ENCODE measurements at places on chromosomes 2 and 18.

GRCh38 chr2:55992455-55992854 is 68.9 kb upstream of the EFEMP1 start:
- DNase-seq = no peak

DNA sequence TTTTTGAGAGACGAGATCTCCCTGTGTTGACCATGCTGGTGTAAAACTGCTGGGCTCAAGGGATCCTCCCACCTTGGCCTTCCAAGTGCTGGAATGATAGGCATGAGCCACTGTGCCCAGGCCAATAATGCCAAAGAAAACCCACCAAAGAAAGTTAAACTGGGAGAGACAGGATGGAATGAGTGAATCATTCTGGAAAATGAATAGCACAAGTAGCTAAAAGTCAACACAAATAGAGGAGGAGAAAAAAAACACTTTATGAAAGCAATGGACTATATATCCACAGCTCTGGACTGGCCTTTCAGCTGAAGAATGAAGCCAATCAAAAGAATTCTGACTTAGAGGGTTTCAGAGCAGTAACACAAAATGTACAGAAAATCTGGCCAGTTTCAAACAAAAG is 23.9 kb downstream of the IAH1 start:
- DNase-seq = no peak

DNA sequence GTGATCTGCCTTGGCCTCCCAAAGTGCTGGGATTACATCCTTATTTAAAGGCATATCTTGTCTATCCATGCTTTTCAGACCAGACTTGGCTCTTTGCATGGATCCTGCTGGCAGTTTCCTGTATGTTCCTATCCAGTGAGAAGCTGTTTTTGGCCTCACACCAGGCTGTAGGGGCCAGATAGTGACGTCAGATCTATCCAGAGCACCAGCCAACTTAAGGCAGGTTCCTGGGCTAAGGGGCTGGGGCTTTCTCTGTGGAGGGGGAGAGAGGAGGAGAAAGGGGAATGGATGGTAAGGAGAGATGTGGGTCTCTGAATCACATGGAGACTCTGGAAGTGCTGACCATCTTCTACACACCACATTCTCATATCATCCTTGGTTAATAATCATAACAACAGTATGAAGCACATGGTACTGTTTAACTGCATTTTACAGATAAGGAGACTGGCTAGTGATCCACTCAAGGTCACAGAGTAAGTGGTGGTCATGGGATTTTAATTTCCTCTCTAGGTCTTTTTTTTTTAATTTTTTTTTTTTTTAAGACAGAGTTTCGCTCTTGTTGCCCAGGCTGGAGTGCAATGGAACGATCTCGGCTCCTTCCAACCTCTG is 2.0 kb upstream of the FAM117B start:
- no peak for DNase-seq

- DNase-seq = no peak
Measured at GRCh38 chr2:150873396-150873772, 385.9 kb upstream of the RND3 start.

GRCh38 chr2:46411245-46411641 is 68.1 kb upstream of the TMEM247 start:
- no peak for DNase-seq

DNA sequence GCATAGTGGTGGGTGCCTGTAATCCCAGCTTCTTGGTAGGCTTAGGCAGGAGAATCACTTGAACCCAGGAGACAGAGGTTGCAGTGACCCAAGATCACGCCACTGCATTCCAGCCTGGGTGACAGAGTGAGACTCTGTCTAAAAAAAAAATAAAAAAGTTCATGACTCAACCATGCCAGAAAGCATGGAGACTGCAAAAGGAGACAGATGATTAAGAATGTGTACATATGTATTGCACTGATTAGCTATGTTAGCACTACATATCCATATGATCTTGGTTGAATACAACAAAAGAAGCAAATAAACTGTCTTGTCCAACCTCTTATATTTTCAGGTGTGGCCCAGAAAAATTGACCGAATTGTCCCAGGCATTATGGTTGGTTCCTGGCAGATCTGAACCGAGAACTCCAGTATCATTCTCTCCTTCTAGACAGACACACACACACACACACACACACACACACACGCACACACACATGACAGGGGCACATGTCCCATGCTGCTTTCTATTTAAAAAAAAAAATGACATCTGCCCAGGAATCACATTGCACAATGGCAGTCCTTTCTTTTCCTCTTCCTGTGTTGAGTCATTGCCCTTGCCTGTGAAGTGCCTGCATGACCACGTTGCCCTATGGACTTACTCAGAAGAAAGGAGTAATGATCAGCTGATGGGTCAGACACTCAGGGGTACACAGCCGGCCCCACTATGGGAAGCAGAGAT is 65.6 kb downstream of the MYCN start:
- DNase-seq = no peak

DNA sequence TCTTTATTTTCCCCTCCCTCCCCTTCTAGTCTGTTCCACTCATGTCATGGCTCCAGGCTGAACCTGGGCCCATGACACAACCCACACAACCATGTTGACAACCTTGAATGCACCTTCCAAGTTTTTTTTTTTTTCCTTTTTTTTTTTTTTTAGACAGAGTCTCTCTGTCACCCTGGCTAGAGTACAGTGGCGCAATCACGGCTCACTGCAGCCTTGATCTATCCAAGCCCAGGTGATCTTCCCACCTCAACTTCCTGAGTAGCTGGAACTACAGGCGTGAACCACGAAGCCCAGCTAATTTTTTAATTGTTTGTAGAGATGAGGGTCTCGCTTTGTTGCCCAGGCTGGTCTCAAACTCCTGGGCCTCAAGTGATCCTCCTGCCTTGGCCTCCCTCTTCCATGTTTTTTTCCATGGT is 21.9 kb upstream of the ROCK2 start:
- DNase-seq = no peak

DNA sequence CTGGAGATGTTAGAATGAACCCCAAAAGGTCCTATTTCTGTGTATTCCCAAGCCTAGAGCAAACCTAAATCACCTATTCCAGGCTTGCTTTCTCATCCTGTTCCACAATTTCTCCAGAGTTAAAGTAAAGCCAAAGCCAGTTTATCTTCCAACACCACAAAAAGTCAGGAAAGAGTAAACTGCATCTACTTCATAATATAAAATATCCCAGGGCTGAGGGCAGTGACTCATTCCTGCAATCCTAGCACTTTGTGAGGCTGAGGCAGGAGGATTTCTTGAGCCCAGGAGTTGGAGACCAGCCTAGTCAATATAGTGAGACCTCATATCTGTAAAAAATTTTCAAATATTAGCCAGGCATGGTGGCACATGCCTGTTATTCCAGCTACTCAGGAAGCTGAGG is 241.4 kb downstream of the CDH20 start:
- DNase-seq = no peak

DNA sequence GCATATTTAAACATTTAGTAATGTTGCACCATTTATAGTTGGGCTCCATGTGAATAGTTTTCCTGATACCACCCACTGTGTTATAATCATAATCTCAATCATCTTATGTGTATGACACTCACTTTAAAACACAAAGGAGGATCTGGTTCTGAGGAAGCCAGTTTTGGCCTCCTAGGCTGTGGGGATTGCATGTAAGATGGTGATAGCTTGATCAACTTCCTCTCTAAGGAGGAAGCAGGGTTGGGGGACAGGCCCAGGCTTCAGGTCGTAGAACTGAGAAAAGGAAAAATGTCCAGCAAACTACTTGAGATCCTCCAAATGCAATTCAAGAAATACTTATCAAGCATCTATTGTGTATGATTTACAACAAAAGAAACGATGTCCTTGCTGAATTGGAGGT is 4.9 kb upstream of the PPM1B start:
- DNase-seq = no peak

DNA sequence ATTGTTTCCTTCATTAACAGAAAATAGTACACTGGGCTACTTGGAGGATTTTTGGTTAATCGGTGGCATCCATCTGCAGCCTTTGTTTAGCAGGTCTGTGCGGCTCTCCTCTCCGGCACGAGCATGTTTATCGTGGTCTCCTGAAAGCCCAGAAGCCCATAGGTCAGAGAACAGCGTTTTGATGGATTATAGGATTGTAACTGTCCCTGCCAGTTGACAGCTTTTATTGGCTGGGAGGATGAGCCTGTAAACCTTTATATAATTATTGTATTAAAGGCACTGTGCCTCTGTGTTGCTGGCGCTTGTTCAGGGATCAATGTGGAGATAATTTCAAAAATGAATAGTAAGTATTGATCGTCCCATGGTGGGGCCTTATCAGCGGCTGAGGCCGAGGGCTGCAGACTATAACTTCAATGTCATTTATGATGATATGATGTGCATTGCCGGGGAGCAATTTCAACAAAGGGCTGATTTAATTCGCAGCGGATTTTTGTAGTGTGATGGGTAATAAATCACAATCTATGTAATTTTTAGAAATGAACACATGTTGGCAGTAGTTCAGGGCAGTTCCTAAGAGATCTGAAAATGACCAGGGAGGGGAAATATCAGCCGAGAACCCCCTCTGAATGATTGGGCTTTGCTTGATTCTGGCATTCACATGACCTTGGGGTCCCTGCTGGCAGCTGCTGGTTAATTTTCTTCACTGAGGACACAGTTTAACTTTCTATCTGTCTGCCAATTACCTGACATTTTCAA is 736.1 kb downstream of the GALR1 start:
- no peak for DNase-seq

GRCh38 chr18:3508576-3509549 is 58.9 kb downstream of the TGIF1 start:
- no peak for DNase-seq

GRCh38 chr2:19802086-19802841 is 99.5 kb downstream of the TTC32 start:
- DNase-seq = no peak

GRCh38 chr2:71452565-71452964 is 796 bp upstream of the DYSF start:
- DNase-seq = no peak

- no peak for DNase-seq
Measured at GRCh38 chr2:885230-886071, 65.2 kb upstream of the SNTG2 start.

DNA sequence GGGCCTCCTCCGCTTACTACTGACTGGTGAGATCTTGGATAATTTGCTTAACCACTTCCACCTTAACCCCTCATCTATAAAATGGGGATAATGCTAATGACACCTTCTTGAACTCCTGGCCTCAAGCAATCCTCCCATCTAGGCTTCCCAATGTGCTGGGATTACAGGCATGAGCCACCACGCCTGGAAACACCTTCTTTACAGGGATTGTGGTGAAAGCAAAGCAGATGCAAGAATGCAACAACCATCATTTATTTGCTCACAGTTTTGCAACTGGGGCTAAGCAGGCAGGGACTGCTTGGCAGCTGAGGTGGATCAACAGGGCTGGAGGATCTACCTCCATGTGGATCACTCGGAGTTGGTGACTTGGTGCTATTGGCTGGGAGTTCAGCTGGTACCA is 76.2 kb upstream of the ZNF532 start:
- DNase-seq = no peak

GRCh38 chr2:223648755-223649154 is 46.6 kb upstream of the SCG2 start:
- DNase-seq = no peak

- no peak for DNase-seq
Measured at GRCh38 chr2:180728928-180729559, 251.4 kb upstream of the UBE2E3 start.

DNA sequence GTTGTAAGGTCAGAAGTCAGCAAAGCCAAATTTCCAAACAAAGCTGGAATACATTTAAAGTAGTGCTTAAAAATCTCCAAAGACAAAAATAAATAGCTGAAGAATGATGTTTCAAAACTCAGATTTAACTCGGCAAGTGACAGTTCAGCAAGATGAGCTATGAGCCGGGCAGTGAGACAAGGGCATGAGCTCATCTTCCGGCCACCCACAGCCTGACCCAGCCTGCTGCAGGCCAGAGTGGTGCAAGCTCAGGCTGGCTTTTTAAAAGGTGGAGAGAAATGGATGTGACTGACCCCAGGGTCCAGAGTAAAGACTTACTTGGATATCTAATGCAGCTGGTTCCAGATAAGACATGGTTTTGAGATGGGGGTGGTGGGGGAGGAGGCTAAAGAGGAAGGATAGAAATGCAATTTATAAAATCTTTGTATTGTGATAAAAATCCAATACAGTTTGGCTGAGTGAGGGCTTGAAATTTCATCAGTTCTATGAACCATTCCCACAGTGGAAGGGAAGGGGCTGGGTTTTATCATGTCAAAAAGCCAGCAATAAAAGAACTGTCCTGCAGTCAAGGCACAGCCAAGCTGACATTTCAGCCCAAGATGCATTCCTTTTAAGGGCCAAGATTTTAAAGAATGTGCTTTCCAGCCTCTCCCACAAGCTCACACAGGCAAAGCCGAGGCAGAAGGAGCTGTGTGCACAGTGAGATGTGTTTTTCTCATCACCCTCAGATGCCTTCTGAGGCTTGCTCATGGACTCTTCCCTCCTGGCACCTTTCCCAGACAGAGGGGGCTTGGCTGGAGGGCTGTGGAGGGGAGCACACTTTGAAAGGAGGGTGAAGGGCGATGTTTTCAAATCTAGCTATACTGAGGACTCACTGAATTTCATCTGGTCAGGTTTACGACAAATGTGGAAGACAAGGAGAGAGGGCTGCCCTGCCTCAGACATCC is 97.9 kb upstream of the KLHL29 start:
- DNase-seq = no peak

GRCh38 chr2:78980152-78980465 is 45.4 kb upstream of the REG3G start:
- DNase-seq = no peak

DNA sequence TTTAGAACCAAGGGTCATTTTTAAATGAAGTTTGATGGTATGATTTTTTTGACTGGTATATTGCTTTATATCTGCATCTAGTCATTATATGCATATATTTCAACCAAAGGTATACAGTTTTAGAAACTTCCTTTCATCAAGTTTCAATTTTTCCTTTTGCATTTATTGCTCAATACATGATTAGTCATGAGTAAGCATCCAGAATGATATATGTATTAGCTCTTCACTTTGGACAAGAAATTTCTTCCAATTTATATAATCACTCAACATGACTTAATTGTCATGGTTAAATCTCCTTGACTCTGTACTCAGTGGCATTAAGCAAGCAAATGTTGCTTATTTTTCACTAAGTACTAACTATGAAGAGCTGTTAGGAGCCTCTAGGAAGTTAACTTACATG is 123.6 kb downstream of the PLCL1 start:
- DNase-seq = no peak

DNA sequence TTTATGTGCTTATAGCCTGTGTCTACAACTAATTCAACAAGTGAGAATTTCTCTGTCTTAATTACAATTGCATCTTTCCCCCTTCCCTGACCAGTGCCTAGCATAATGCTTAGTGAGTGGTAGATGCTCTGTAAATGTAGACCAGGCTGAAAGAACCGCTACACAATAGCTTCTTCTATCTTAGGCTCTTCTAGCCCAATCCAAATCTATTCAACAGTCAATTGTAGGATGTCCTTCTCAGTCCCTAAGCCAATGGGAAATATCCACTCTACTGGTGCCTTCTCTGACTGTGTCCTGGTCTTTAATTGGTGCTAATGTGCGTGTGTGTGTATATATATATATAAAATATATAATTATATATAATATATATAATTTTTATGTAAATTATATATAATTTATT is 34.1 kb upstream of the GCC2 start:
- no peak for DNase-seq

Data from effector memory CD8-positive, alpha-beta T cell (primary cell).